ENCODE measurements at places on chromosomes 3 and 15.
A peak's percentile ranks its signal among the peaks of the same experiment; 100 is the strongest.

DNA sequence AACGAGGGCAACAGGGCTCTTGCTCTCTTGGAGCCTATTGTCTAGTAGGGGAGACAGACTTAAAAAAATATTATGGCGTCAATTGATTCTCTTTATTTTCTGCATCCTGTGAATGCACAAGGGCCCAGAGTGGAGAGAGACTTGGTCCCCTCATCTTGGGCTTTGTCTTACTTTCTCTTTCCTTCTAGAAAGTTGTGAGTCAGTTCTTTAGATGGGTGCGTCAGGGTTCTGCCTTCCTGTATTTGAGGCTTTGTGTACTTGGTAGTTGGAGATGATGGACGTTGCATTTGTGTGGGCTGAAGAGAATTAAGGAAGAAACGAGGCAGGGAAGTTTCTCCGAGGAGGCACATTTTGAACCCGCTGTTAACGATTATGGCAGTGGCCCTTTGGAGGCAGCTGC is 52.9 kb downstream of the CACNA1D start:
- no peak for DNase-seq

DNA sequence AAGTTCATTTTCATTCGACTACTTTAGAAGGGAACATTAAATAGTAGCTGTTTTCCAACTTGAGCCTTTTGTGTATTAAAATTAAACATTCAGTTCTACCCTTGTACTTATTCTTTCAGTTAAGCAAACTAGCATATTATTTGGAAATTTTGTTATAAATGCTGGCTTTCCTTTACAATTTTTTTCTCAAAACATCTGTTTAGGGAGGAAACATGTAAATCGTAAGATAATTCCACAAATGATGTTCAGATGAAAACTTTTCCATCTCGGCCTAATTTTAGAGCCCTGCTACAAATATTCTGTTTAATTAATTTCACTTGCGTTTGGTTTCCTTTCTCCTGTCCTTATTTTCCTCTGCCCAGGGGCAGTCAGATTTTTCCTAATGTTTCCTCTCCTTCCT is 476.2 kb upstream of the RGMA start:
- no peak for DNase-seq

- no peak for DNase-seq
Observed at GRCh38 chr3:151856641-151857040, 16.8 kb upstream of the SUCNR1 start.

DNA sequence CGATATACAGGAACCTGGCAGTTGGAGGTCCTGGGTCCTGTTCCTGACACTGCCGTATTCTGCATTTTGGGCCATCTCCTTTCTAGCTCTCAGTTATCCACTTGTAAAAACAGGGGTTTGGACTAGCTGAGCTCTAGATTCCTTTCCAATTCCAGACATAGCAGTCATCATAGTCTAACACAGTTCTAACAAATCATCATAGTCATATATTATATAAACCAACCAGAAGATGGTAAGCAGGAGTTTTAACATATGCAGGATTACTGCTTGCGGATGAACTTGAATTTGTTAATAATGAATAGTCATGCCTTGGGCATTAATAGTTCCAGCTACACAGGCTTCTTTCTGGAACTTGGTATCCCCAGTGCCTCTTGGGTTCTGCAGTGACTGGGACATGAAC is 26.6 kb downstream of the MASP1 start:
- DNase-seq, result no peak

GRCh38 chr3:186784820-186785494 is 1.6 kb downstream of the EIF4A2 start:
- DNase-seq, result no peak

DNA sequence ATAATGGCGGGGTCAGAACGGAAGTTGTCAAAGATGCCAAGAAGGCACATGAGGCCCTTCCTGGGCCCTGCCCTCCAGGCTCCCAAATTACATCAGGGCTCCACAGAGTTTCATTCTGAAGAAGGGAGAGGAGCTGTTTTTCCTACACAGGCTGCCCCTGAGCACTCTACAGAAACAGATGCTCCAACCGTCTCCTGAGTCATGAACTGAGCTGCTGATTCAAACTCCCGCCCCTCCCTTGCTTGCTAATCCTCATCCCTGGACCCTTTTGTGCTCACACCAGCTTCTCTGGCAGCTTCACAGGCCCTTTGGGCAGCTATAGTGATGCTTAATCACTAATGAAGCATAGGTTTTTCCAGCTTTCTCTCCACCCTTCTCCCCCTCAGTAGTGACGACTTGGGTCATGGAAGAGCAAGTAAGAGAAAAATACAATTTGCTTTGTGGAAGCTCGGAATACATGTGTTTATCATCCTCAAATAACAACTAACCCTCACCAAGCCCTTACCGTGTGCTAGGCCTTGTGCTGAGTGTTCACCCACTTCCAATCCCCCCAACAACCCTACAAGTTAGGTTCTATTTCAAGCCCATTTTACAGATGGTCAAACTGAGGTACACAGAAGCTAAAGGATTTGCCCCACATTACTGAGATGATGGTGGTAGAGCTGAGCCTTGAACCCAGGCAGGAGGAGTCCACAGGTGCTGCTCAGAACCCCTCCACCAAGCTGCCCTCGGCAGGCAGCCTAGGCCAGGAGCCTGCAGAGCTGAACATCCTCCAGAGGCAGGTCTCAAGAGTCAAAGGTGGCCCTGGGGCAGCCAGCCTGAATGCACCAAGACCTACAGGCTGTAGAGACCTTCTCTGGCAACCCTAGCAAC is 21.9 kb downstream of the MEGF11 start:
- no peak for DNase-seq

DNA sequence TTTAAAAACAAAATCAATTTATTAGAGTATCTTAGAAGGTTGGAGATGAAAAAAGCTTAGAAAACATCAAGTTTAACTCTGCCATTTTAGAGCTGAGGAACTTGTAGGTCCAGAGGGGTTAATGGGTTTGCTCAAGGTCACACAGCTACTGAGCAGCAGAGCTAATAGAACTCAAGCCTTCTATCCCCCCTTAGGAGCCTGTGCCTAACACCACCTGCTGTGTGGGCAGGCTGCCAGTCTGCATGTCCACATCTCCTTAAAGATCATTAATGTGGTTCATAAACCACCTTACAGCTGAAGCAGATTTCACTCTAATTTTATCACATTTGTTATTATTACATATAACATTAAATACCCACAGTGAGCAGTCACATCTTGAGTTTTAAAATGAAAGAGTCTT is 14.1 kb upstream of the SLC35G2 start:
- DNase-seq, result no peak

GRCh38 chr3:50194128-50194902 is 2.9 kb downstream of the GNAT1 start:
- DNase-seq, result peak; percentile 86

DNA sequence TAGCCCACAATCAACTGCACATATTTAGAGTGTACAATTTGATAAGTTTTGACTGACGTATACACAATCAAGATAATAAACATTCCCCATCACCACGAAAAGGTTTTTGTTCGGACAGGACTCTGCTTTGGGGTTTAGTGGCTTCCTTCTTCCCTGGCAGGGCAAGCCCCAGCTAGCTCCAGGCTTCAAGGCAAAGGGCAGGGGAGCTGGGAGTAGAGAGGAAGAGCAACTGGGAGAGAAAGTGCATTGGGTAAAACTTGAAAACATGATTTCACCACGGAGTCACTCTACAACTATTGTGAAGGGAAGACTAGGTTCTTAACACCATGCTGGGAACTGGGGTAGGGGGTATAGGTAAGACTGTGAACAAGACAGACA is 185.1 kb upstream of the UBE2E1 start:
- DNase-seq, result no peak

- no peak for DNase-seq
Observed at GRCh38 chr3:109116031-109116430, 1.9 kb downstream of the MORC1 start.

GRCh38 chr3:152524198-152525140 is 255.7 kb downstream of the MBNL1 start:
- peak; percentile 66 for DNase-seq

DNA sequence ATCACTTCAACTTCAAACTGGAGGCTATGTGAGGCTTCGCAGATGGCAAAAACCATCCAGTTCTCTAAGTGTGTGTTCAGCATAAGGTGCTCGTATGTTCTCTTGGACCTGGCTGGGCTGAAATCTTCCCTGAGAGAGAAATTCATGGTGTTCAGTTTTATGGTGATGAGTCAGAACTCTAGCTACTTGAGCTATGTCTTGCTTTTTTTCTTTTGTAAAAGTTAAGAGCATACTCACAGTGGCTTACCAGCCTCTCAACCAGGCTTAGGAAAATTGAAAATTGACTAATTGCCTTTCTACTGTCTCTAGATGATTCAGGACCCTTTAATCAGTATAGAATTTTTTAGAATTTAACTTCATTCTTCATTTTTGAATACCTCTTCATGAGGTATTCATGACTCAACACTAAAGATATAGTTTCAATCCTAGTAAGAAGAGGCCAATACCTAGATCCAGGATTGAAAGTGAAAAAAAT is 617.5 kb downstream of the TBL1XR1 start:
- DNase-seq, result no peak

- no peak for DNase-seq
Observed at GRCh38 chr15:87930457-87930856, 326.1 kb downstream of the NTRK3 start.

DNA sequence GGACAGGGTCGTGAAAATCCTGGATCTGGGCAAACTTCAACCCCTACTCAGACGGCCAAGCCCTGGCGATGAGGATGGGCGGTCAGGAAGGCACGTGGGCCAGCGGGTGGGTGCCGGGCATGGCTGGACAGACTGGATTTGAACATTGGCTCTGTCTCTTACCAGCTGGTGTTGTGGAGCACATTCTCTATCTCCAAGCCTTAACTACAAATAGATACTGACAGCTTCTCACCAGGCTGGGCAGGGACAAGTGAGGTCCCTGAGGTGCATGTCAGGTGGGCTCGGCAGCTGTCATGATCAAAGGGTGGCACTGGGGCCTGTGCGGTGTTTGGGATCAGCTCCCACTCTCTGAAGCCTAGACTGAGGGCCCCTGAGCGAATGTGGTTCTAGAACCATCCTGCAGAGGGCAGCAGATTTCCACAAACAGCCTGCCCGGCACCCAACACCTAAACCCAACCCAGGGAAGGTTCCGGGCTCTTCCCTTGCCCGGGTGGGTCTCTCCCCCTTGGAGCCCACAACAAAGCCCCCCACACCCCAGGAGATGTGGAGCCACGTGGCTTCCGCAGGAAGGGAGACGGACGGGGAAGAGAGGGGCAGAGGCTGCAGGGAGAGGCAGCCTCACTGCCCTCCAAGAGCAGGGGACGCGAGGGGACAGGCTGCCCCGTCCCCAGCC is 58.4 kb downstream of the RGMA start:
- peak; percentile 66 for DNase-seq

- DNase-seq, result no peak
Observed at GRCh38 chr15:27482287-27482686, 511.3 kb downstream of the GABRG3 start.

DNA sequence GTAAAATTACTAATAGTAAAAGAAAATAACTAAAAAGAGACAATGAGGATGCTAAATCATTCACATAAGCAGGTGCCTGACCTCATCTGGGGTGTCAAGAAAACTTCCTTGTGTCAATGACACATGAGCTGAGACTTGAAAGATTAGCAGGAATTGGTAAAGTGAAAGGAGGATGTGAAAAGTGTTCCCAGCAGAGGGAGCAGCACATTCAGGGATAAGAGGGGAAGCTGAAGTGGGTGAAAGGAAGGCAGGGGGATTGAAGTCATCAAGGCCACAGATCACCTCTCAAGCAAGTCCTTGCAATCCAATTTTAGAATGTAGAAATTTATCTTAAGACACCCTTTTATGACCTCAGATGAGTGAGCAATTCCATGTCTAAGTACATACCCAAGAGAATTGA is 60.2 kb upstream of the ACP3 start:
- DNase-seq, result no peak

- DNase-seq, result no peak
Observed at GRCh38 chr3:156172536-156172935, 52.2 kb downstream of the KCNAB1 start.

DNA sequence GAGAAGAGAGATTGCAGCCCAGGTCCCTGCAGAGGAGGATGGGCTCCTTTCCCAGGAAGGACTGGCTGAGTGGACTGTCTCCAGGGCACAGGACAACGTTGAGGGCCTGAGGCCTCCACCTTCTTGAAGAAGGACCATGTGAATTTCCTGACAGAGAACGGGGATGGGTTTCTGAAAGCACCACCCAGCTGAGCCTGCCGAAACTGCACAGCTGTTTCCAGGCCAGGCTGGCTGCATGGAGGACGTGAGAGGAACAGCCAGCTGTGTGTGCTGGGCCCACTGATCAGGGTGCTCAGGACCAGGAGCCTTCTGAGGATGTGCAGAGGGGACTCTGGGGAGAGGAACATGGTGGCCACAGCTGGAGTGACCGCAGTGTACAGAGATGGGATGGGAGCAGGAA is 39.2 kb downstream of the HMCES start:
- no peak for DNase-seq

GRCh38 chr3:160779040-160779439 is 23.0 kb downstream of the PPM1L start:
- no peak for DNase-seq

DNA sequence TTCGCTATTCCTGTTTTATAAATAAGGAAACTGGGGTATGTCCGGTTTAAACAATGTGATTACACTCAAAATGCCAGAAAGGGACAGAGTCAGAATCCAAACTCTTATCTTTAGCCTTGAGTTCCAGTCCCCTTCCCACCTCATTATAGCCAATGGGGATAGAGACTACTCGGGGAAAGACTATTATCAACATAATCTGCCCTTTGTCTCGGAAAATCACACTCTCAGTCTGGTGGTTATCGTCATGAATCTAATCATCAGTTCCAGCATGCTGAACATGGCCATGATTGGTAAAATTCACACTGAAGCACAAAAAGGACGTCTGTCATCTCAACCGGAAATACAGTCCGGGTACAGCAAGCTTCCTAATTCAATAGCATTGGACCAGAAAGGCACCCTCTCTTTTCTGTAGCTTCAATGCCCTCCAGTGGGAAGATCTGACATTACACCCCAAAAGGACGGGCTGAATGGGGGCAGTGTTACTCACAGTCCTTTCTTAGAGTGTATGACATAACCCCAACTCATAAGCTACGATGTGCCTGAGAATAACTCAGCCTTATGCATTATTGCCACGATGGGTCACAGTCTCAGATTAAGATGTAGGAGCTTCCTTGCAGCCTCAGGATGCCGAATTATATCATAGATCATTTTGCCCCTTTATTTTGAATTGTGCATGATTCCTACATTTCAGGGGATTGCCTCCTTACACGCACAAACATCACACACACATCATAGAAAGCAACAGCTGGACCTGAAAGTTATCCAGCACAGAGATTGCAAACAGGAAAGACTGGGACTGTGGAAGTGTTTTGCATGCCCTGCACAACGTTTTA is 390.4 kb upstream of the LMCD1 start:
- DNase-seq, result peak; percentile 50

GRCh38 chr15:82178061-82178460 is 84.5 kb downstream of the EFL1 start:
- no peak for DNase-seq

DNA sequence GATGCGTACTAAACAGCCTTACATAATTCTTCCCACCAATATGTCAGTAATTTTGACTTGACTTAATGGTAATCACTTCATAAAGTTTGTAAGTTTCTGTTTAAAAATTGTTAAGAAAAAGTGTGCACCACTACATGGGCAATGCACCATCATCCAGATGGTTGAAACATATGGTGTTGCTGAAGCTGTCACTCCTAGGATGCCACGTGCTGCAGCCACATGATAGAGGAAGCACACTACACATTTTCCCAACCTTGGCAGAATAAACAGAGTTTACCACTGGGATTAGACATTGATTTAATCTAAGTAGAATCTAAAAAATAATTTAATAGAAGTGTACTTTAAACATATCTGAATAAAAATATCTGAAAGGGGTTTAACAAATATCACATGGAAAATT is 1209.9 kb downstream of the NSUN3 start:
- no peak for DNase-seq

Data from CD4-positive, alpha-beta T cell treated with Interleukin-2 at 100 ng/mL for 4 hours (primary cell).